Activated CD8-positive, alpha-beta T cell treated with anti-CD3 and anti-CD28 coated beads for 36 hours (primary cell): ENCODE measurements at places on chromosomes 7 and 10. TPM values are rescaled to one million over a fixed set of nuclear protein-coding genes. Genes with fewer than 3 reads are reported as not detected.

LRRC72 gene
- not detected for total RNA-seq

OR2F1 gene
- not detected for total RNA-seq

CCL24 gene
- not detected for total RNA-seq

TMEM270 gene
- total RNA-seq, result not detected
